ENCODE measurements at places on chromosomes 4 and X. TPM values are rescaled to one million over a fixed set of nuclear protein-coding genes. Genes with fewer than 3 reads are reported as not detected.

GRCh38 chr4:146998157-146998556 is 52.5 kb upstream of the TTC29 start:
- no peak for ATAC-seq

Gene SSX2B
- total RNA-seq = not detected

DNA sequence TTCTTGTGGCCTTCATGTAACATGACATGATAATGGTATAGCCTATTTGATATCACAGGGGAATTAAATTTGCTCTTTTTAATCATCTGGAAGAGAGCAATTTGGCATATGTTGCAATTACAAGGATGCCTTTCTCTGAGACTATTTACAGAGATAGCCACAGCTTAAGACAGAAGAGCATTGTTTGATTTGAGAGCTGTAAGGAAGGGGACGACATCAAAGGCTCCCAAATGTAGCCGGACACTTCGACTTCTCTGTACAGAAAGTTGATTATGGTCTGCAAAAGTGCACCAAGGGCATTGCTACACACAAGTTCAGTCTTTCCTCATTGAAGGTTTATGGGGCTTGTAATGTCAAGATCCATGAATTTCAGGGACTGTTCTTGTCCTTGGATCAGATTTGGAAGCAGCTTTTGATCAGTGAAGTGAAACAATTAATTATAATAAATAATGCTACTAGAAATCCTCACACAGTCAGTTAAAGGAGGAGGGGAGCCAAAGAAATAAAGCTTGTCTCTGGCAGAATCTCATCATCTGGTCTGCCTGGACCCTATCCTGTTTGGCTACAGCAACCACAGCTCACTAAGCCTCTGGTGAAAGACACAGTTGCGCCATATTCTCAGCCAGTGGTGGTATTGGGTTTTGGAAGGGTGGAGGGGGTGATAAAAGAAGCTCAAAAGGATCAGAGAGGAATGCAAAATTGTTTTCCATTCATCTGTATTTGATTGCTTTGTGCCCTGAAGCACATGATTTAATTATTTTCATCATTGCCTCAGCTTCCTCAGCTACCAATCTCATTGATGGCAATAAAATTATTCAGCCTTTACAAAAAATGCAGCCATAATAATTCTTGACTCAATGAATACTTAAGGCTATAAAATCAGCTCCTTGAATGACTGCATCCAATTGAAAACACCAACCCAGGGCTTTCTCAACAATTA is 654.3 kb upstream of the LCORL start:
- ATAC-seq = no peak

Gene FAT1
- total RNA-seq = not detected

Gene NLGN4X
- not detected for total RNA-seq

GRCh38 chr4:158280856-158281255 is 70.6 kb downstream of the TMEM144 start:
- no peak for ATAC-seq

DNA sequence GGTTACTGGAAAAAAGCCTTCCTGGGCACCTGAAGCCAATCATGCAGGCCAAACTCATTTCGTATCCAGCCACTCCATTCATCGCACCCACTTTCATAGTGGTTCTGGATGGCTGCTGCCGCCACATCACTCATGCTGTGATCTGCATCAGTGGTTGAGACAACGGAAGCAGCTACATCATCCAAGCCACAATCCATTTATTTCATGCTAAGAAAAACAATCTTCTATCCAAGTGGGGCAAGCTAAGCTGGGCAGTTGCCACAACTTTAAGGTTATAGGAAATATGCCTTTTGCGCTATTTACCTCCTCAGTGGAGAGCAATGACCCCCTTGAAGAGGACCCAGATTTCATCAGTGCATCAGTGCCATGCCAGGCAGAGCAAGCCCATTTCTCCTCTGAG is 124.6 kb downstream of the GRIA3 start:
- ATAC-seq = no peak

Gene GRIA3
- total RNA-seq = not detected

DNA sequence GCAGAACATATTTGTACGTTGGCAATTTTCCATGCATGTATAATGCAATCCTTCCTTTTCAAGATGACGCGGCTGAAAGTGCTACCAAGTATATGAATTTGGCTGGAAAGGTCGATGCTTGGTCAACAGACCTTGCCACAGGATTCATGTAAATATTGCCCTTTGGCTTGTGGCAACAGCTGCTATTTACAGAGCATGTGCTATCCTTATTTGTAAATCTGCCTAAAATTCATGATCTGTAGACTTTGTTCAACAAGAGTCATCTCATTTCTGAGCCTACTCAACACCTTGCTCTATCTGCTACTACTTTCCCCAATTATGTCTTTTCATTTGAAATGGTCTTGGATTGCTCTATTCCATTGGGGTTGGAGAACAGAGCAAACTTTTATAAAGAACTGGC is 1.9 kb upstream of the SMARCA1 start:
- no peak for ATAC-seq

DNA sequence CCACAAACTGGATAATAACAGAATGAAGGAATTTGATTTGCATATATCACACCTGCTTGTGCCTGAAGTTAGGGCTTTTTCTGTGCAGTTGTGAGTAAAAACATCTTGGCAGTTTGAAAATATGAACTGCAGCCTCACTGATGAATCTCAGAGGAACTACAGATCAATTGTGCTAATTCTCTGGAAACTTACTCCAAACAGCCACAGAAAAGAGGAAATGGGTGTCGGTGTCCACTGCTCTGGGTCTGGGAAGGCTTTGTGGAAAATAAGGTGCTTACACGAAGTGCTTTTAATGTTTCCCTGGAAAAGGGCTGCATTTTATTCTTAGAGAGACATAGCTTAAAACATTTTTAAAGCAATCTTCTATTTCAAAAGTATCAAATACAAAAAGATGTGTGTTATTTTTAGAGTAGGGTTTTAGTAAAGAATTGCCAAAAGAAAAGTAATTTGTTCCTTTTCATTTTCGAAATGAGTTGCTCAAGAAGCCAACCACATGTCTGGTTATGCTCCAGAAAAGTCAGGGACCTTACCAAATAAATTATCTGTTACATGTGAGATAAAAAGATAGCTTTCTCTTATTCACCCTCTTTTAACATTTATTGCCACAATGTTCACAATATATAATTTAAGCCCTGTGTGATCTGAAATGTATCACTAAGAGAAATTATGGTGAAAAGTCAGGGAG is 240.1 kb downstream of the FRAS1 start:
- no peak for ATAC-seq

DNA sequence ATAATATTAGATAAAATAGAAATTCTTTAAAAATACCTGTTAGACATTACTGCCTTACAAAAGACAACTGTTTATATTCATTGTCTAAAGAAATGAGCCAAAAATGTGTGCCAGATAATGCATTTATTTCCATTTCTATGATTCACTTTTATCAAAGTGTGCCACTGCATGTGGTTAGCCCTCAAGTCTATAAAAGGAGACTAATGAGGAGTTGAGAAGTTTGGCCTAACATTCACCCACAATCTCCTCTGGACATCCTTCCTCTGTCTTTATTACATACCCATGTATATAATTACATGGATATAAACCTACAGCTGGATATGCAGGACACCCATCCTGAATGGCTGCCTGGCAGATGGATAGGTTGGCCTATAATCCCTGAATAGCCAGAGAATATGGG is 42.6 kb upstream of the PDE5A start:
- no peak for ATAC-seq

DNA sequence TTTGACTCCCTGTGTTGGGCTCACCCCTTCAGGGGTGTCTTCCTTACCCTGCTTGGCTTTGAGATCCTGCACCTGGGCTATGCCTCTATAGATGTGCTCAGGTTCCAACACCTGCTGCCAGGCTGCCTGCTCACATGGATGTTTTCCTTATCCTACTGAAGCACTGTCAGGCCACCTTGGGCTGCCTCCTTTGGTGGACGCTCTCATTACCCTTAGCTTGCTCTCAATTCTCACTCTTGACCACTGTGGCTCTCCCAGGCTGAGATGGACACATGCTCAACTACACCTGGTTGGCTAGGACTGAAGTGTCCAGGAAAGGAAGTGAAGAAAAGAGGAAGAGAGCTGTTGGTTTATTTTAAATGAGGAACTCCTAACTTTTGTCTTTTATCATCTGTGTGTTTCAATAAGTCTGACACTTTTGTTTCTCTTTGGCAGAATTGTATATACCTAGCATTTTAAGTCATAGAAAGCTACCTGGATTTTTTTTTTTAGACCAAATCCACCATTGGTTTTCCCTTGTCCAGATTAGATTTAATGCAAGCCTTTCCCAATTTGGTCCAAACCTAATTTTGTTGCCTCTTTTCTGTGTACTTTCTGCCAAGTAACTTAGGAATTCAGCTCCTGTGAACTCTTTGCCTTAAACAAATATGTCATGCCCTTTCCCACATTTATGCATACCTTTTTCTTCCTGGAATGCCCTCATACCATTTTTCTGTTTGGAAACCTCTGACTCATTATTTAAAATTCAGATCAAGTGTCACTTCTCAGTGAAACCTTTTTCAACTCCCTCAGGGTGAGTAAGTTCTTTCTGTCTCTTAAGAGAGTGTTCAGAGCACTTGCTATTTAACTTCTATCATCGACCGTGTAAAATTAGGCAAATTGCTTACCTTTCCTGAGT is 175.8 kb downstream of the GC start:
- no peak for ATAC-seq

Gene UGT2A3
- not detected for total RNA-seq

GRCh38 chr4:522911-523443 is 24.0 kb downstream of the PIGG start:
- ATAC-seq = no peak

GRCh38 chr4:101191302-101192098 is 155.8 kb downstream of the PPP3CA start:
- ATAC-seq = no peak

- ATAC-seq = no peak
Observed at GRCh38 chr4:1164444-1164843, 7.9 kb downstream of the SPON2 start.

- peak; percentile 82 for ATAC-seq
Observed at GRCh38 chr4:108492816-108493595, 127.4 kb upstream of the RPL34 start.

Gene FAAH2
- 3.9 TPM for total RNA-seq

DNA sequence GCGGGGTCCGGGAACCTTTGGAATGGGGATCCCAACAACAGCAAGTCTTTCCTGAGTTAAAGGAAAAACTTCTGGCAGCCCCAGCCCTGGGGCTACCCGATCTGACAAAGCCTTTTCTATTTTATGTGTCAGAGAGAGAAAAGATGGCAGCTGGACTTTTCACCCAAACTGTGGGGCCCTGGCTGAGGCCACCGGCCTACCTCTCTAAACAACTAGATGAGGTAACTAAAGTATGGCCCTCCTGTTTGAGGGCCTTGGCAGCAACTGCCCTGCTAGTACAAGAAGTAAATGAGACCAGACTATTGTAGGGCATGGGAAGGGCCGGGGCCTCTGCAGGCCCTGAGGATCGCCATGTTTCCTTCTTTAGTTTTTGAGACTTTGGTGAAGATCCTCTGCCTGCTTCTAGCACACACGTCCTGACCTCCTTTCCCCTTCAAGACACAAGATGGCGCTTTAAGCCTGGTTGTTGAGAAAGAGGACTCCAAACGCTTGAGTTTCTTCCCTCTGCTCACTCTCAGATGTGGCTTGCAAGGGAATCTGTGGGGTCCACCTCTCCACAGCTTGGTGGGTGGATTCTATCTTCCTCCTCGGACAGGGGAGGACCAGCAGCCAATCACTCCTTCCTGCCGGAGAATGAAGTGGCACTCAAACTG is 18.5 kb upstream of the DRD5 start:
- ATAC-seq = no peak

- no peak for ATAC-seq
Observed at GRCh38 chr4:158018831-158019230, 154.0 kb downstream of the GASK1B start.

Gene TMA16
- total RNA-seq = 21.7 TPM

DNA sequence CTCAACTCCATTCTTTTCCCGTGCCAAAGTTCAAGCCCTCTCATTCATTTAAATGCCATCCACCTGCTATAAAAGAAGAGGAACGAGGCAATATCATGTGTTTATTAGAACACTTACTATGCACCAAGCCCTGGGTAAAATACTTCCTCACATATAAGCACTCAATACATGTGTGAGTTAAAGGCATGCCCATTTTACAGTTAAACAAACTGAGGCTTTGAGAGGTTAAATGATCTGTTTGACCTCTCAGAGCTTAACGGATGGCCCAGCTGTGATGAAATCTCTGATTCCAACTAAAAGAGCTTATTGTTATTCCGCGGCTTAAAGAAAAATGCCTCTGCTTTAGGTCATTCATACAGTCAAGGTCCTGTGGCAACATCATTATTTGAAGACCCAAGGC is 124.3 kb downstream of the HS6ST2 start:
- ATAC-seq = no peak

DNA sequence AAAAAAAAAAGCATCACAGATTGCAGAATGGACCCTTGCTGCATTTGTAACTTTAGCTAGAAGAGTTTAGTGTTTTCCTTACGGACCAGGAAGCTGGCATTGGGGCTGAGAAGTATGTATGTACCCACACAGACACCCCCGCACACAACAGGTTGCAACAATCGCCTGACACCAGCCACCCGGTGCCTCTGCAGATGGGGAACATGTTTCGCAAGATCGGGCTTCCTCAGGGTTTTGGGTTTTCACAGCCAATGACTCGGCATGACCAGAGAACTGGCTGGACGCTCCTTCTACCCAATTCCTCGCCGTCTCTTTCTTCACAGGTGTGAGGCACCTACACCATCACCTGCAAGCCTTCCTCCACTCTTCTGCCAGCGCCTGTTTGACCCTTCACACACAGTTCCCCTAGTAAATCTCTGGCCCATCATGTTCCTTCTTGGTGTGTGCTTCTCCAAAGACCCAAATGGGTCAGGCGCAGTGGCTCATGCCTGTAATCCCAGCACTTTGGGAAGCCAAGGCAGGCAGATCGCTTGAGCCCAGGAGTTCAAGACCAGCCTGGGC is 70.4 kb downstream of the DHRSX start:
- no peak for ATAC-seq

GRCh38 chr4:8590546-8590880 is 2.1 kb upstream of the CPZ start:
- no peak for ATAC-seq

GRCh38 chrX:66200855-66201795 is 37.1 kb downstream of the HEPH start:
- no peak for ATAC-seq

GRCh38 chr4:112514647-112515197 is 1.3 kb downstream of the NEUROG2 start:
- ATAC-seq = no peak

Gene GCNA
- total RNA-seq = 4.9 TPM

Gene EREG
- not detected for total RNA-seq

- ATAC-seq = peak; percentile 91
Observed at GRCh38 chr4:165493359-165493758, 114.6 kb downstream of the CPE start.

DNA sequence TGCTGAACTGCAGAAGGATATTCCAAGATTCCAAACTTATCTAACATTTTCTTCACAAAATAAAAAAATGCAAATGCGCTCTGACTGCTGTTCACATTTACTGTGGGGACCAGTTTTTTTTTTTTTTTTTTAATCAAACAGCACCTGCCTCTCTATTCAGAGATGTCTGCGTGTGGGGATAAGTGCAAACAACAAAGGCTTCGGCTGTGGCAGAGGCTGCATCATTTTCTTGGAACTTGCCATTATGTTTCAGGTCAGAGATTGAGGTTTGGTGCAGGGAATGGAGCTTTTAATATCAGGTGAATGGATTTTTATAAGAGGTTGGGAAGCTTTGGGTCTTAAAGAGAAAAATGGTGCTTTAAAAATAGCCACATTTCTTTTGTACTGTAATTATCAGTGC is 78.2 kb upstream of the TET2 start:
- ATAC-seq = no peak

All from activated T-helper 17 cell treated with anti-CD3 and anti-CD28 coated beads, Interleukin-2, amount 50 U/mL, for 72 hours (primary cell).